ENCODE measurements at places on chromosomes 6 and 20.

- DNase-seq, result no peak
These were observed 17.9 kb downstream of the SLC2A12 start for GRCh38 chr6:134034478-134034877.

DNA sequence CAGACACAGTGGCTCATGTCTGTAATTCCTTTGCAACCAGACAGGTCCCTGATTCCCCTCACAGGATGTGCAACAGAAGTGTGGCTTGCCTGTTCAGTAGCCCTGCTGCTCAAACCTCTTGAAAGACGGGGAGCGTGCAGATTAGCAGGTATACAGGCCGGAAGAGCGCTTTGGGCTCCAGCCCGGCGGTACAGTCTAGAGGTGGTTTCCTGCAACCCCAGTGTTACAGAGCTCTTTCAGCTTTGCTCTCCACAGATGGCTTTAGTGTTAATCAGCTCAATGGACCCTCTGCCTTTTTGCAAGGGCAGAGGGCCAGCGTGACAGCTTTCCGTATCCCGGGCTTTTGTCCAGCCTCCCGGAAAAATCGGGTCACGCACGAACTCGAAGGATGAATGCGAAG is 67.2 kb upstream of the TNFRSF21 start:
- no peak for DNase-seq

- DNase-seq, result no peak
These were observed 159.1 kb downstream of the THBS2 start for GRCh38 chr6:169094552-169094950.

DNA sequence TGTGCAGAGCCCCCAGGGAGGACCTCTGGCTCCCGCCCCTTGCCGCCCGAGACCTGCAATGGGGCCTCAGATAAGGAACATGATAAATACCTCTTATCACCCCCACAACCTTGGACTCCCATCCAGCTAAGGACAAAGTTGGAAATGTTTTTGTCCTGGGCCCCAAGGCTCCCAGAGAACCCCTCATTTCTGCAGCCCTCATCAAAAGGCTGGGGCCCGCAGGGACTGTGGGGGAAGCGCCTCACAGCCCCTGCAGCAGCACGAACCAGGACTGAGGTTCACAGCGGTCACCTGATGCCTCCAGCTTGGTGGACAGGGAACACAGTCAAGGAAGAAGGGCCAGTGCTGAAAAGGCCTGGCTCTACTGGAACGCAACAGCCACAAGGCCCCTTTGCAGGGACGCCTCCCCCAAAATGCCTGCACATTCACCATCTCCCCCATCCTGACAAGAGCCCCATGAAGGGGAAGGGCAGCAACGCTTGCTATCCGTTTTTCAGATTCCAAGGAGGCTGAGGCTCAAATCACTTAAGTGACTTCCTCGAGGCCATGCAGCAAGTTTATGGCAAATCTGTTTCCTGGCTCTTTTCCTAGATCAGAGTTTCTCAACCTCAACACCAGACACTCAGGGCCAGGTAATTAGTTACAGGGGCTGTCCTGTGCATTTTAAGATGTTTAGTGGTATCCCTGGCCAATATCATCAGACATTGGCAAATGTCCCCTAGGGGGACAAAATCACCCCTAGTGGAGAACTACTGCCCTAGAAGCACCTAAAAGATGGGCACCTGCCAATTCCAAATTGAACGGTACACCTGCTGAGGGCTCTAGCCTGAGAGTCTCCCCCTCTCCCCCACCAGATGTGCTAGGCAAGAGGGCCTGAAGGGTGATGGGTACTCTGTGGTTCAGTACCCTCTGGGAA is 10.6 kb downstream of the TFEB start:
- DNase-seq, result no peak

- no peak for DNase-seq
These were observed 175.9 kb downstream of the CDC5L start for GRCh38 chr6:44563397-44563796.

- DNase-seq, result no peak
These were observed 31.3 kb upstream of the ZSCAN23 start for GRCh38 chr6:28474441-28475219.

GRCh38 chr20:48335308-48336050 is 492.3 kb downstream of the PREX1 start:
- no peak for DNase-seq

GRCh38 chr6:90467546-90467945 is 119.3 kb downstream of the MAP3K7 start:
- no peak for DNase-seq

DNA sequence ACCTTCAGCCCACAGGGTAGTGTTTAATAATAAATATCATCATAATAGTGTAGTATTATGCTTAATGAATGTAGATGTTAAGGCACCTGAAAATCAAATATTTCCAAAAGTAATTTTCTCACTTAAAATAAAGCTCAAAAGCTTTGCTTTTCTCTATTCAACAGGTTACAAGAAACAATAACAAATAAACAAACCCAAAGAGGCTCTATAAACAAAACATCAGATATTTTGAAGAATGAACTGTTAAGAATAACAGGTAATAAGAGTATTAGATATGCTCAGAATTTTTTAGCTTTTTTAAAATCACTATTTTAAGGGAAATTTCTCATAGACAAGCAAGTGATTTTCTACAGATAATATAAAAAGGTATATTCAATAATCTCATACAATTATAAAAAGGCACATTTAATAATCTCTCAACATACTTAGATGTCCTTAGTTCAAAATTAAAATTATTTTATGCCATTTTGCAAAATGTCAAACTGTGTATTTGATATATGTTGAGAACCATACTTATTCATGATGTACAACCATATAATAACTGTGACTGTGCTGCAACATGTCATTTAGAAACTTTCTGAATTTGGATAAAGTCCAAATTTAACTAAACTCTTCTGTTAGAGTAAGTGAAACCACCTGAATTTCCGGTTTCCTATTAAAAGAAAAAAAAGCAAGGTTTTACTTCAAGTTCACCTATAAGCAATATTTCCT is 35.8 kb downstream of the PHIP start:
- DNase-seq, result no peak

GRCh38 chr6:166145751-166146150 is 21.9 kb downstream of the TBXT start:
- no peak for DNase-seq

DNA sequence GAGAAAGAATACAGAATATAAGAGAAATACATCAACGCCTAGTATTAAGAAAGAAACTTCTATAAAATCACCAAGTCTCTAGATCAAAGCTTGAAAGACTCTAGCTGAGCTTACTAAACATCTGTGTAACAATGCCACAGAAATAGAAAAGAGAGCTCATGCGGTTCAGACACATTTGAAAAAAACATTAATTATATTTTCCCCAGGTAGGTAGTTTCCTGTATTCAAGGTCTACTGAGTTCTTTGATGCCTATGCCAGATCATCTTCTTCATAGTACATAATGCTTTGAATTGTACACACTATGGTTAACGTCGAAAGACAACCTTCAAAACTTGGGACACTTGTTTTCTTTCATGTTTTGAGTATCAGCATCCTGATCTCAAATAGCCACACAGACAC is 11.3 kb downstream of the MOXD1 start:
- DNase-seq, result no peak

- no peak for DNase-seq
These were observed 2.7 kb downstream of the HLA-DOB start for GRCh38 chr6:32814145-32814544.

DNA sequence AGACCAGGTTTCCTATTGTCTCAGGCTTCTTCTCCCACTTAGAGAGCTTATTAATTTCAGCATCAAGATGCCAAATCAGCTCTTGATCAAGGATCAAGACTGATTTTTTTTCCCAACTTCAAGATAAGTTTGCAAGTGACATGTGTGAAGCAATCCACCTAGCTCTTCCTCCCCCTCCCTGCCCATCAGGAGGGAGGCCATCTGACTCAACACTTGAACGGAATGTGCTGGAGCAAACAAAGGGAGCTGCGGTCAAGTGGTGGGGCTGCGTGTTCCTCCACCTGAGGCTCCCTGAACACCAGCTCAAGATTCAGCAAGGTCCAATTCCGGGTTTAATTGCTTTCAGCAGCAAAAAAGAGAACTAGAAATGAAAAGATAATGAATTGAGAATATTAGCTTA is 38.7 kb downstream of the TTI1 start:
- no peak for DNase-seq

DNA sequence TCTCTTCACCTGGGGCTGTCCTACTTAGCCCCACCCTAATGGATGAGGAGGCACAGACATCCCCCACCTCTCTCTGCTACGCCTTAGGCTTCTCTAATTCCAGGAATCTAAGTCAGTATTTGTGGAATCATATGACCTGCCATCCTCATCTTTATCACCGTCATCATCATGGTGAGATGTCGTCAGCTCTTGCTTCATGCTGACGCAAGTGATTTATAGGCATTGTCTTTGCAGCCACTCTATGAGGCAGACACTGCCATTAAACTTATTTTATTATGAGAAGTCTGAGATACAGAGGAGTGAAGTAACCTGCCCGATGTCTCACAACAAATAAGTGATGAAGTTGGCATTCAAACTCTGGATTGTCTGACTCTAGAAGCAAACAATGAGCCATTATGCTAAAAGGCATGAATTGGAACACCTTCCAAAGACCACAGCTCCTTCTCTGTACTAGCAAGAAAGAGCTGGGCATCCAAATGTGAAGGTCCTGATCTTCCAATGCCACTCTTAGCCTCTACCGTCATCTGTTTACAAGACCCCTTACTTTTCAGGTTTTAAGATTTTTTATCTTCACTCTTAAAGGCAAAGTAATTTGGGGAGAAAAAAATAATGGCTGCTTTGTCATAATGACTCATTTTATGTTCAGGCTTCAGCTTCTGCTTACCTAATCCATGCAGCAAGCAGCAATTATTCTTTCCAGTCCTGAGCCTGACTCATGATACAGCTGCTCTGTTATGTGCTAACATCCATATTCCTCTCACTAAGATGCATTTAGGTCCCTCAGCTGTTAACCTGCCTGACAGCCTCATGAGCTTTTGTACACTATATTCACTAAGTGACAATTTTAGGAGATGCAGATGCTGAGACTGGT is 113.7 kb upstream of the BCLAF1 start:
- DNase-seq, result no peak

- no peak for DNase-seq
These were observed 229.7 kb downstream of the PRL start for GRCh38 chr6:22067122-22067521.

GRCh38 chr6:128492386-128492785 is 28.0 kb downstream of the PTPRK start:
- DNase-seq, result no peak

- DNase-seq, result no peak
These were observed 20.1 kb downstream of the HECA start for GRCh38 chr6:139154881-139155547.

DNA sequence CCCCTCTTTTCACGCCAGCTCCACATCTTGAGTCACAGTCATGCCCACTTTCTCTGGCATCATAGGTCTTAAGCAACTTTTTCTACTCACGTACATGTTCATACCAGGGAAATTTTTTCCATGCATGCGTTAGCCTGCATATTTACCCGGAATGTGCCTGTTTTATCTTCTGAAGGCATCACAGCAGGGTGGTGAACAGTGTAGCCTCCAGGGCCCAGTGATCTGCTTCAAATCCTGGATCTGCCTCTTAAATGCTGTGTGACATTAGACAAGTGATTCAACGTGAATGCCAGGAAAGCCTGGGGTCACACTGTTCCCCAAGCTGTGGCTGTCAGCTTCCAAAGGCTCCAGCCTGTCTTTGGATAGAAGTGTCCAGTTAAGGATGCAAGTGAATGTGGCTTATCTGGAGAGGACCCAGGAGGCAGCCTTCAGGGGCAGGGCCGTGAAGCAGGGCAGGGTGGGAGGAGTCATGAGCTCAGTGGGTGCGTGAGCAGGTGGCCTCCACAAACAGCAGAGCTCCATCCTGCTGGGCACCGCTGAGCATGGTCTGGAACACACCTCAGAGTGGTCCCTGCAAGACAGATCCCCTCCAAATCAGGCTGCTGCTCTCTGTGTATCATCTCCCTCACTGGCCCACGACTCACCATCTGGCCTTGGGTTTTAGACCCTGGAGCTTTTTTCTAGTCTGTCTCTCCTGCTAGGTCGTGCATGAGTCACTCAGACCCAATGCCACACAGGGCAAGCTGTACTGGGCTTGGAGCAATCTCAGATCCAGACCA is 30.4 kb upstream of the CD93 start:
- no peak for DNase-seq

DNA sequence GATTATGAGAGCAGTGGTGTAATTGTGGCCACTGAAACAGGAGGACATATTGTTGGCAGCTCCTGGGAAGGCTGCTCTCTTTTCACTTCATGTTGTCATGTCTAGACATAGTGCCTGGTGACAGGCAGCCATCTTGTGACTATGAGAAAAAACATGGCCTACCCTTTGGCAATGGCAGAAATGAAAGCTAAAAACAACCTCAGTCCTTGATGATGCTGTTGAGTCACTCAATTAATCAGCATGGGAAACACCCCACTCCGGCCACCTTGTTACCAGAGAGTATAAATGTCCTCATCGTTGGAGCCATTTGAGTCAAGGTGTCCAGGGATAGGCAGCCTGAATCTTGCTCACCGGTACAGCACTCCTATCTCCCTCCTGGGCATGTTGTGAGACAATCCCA is 31.2 kb upstream of the HMGA1 start:
- no peak for DNase-seq

- no peak for DNase-seq
These were observed 25.3 kb downstream of the RIPOR2 start for GRCh38 chr6:24910331-24910960.

DNA sequence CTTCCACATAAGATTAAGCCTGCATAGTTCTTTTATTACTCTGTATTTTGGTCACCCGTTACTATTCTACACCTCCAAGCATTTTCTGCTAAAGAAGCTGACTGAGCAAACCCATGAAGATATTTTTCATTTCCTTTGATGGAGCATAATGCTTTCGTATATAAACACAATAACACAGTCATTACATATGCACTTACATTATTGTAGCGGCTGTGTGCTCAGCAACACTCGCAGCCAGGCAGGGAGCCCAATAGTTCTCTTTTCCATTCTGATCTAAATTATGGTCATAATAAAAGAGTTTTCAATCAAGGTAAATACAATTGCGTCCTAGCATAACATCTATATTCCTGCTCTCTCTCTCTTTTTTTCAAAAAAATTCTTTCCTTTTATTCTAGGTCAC is 69.6 kb upstream of the TFB1M start:
- no peak for DNase-seq

GRCh38 chr6:30681766-30682142 is 4.7 kb downstream of the PPP1R18 start:
- no peak for DNase-seq

DNA sequence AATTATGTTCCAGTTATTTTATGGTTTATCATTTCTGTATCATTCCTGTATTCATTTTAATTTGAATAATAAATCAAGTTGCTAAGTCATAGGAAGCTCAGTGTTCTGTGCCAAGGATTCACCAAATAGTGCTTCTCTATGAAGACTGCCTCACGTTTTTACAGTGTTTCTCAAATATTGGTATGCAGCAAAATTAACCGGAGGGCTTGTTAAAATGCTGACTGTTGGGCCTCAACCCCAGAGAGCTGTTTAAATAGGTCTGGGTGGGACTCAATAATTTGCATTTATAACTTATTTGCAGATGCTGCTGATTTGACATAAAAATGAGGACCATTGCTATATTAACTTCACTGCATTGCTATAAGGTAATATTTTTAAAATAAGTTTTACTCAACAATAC is 166.7 kb downstream of the TINAG start:
- DNase-seq, result no peak

- no peak for DNase-seq
These were observed 71.2 kb upstream of the NAA20 start for GRCh38 chr20:19945732-19946670.

All from stimulated activated CD4-positive, alpha-beta T cell treated with anti-CD3 and anti-CD28 coated beads, Interleukin-15, amount 100 ng/mL, for 1 hour (primary cell).